Aorta (tissue), 5 donors: ENCODE measurements at places on chromosomes 1 and 21. TPM values are rescaled to one million over a fixed set of nuclear protein-coding genes. Genes with fewer than 3 reads are reported as not detected.

DNA sequence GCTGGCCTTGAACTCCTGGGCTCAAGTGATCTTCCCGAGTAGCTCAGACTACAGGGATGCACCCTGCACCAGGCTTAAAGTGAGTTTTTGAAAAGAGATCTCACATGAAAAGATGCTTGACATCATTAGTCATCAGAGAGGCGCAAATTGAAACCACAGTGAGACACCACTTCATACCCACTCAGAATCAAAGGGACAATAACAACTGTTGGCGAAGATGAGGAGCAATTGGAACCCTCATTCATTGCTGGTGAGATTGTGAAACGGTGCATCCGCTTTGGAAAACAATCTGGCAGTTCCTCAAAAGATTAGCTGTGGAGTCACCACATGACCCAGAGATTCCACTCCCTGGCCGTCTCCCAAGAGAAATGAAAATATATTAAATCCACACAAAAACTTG lies 122.3 kb downstream of the PGBD5 start:
- H3K4me3 ChIP-seq: no peak overlapping the region
- no peaks in the 10 kb centered on the region for H3K4me1 ChIP-seq
- DNase-seq: peak; percentile 22
- H3K36me3 ChIP-seq: no peaks in the 10 kb centered on the region
- no peaks in the 10 kb centered on the region for H3K27me3 ChIP-seq
- no peak overlapping the region for H3K27ac ChIP-seq

- DNase-seq: no peak
- no peak overlapping the region for H3K4me3 ChIP-seq
- no peak overlapping the region for H3K27ac ChIP-seq
- H3K36me3 ChIP-seq: no peaks in the 10 kb centered on the region
Measured at GRCh38 chr1:99777752-99778151, 11.3 kb upstream of the FRRS1 start.

- DNase-seq: no peak
- H3K27ac ChIP-seq: no peak overlapping the region
- H3K36me3 ChIP-seq: no peaks in the 10 kb centered on the region
- no peaks in the 10 kb centered on the region for H3K4me1 ChIP-seq
Measured at GRCh38 chr1:82299056-82299455, 498.3 kb downstream of the ADGRL2 start.

- no peaks in the 10 kb centered on the region for H3K4me1 ChIP-seq
Measured at GRCh38 chr21:45350206-45350854, 54.6 kb upstream of the COL18A1 start.

- no peak overlapping the region for H3K27ac ChIP-seq
- no peaks in the 10 kb centered on the region for H3K36me3 ChIP-seq
- no peak overlapping the region for H3K4me3 ChIP-seq
- no peaks in the 10 kb centered on the region for H3K4me1 ChIP-seq
Measured at GRCh38 chr21:39029900-39030884, 153.1 kb downstream of the PSMG1 start.

DNA sequence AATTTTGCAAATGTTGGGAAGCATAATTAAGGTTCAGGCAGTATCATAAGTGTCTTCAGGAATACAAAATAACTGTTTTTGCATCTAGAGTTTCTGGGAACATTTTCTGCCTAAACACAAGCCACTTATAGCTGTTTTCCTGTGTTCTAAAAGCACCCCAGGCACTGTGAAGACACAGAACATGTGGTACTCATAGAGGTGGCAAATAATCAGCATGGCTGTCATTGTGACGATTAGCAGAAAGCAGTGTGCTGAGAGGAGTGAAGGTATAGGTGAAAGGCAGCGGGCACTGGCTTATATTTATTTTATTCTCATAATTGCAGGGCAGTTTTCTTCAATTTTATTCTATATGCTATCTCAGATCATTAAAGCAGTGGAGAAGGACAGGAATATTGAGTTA lies 119.6 kb downstream of the LRRC53 start:
- no peaks in the 10 kb centered on the region for H3K27me3 ChIP-seq
- H3K27ac ChIP-seq: no peak overlapping the region
- no peak overlapping the region for H3K4me3 ChIP-seq
- H3K4me1 ChIP-seq: no peaks in the 10 kb centered on the region

DNA sequence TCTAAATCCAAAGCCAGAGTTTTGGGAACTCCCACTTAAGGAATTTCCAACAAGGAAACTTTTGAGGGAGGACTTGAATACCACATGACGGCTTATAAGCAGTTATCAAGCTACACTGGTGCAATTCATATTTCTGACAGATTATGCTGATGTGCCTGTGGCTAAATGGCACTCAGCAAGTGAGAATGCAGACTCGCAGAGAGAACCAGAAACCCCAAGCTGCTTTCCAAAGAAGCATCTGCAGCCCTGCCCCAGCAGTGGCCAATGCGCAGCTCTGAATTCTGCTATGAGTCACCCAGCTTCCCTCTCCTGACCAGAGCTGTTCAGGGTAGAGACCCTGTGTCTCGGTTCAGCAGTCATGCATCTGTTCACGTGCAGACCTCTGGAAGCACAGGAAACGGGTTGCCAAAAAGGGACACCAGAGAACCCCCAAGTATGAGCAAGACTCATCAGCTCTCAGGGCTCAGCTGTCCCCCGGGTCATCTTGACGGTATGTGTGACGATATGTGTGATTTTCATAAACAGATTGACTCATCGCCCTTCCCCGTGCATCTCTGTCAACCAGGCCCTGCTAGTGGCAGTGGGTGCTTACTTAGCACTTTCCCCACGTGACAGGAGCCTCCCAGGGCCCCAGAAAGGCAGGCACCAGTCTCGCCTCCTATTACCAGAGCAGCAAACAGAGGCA lies 76.3 kb downstream of the ITPKB start:
- H3K4me3 ChIP-seq: no peak overlapping the region
- H3K4me1 ChIP-seq: peaks cover 5% of the 10 kb centered on the region
- H3K27ac ChIP-seq: peak overlapping the region; percentile 97
- H3K36me3 ChIP-seq: no peaks in the 10 kb centered on the region
- peak; percentile 90 for DNase-seq

DNA sequence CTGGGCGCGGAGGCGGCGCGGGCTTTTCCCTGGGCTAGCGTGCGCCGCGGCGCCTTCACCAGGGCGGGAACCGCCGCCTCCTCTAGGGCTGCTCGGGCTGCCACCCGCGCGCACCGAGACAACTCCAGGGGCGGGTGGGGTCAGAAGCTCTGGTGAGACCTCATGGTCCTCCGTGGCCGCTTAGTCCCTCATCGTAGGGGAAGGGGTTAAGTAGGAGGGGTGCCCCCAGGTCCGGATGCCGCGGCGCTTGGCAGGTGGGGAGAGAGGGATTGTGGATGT lies 559 bp downstream of the SERTAD4 start:
- peak overlapping the region; percentile 36 for H3K27ac ChIP-seq
- H3K36me3 ChIP-seq: no peaks in the 10 kb centered on the region
- H3K4me3 ChIP-seq: peak overlapping the region; percentile 97
- DNase-seq: no peak

DNA sequence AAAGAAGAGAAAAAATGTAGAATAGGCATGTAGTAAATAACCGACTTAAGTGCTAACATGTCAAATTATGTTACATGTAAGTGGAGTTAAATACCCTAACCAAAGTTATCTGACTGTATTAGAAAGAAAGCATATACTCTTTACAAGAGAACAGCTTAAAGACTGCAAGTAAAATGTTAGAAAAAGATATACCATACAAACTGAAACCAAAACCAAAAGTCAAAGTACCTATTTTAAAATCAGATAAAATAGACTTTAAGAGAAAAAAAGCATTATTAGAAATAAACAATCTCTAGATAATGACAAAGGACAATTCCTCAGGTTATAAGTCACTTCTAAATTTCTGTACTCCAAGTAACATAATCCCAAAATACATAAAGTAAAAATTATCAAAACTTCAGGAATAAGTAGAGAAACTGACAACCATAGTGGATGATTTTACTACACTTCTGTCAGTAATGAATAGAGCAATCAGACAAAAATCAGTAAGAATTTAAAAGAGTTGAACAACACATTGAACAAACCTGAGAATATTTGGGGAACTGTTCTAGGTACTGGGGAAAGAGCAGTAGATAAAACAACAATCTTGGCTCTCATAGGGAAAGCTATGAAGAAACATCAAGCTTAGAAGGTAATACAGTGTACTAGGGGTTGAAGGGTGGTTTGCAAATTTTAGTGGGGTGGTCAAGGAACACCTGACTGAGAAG lies 127.3 kb downstream of the TBX19 start:
- no peak overlapping the region for H3K27ac ChIP-seq
- no peak for DNase-seq
- H3K27me3 ChIP-seq: no peaks in the 10 kb centered on the region
- H3K36me3 ChIP-seq: no peaks in the 10 kb centered on the region
- H3K4me3 ChIP-seq: no peak overlapping the region
- no peaks in the 10 kb centered on the region for H3K4me1 ChIP-seq

DNA sequence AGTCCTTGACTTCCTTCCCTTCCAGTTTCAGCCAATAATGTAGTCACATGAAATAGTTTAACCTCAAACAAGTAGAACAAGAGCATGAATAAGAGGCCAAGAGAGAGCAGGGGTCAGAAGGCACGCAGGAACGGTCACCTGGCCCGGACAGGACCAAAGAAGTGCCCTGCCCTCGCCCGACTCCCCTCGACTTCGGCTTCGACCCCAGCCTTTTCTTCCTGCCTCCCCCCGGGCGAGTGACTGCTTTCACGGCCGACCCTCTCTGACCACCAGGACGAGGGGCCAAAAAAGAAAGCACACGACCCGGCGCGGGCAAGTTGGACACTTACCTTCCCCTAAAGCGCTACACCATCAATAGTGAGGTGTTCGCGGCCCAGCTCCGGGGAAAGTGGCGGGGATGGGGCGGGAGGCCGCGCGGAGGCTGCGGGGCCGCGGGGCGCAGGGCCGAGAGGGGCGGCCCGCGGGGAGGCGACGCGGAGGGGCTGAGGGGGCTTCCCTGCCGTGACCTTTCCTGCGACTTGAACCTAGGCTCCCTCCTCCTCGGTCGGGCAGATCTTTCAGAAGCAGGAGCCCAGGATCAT lies 519 bp downstream of the RERE start:
- no peak overlapping the region for H3K27ac ChIP-seq
- H3K36me3 ChIP-seq: no peaks in the 10 kb centered on the region
- no peaks in the 10 kb centered on the region for H3K27me3 ChIP-seq
- H3K4me3 ChIP-seq: peak overlapping the region; percentile 51
- no peaks in the 10 kb centered on the region for H3K4me1 ChIP-seq

GRCh38 chr1:44619261-44619900 lies 54.9 kb downstream of the TMEM53 start:
- H3K27ac ChIP-seq: no peak overlapping the region
- no peaks in the 10 kb centered on the region for H3K27me3 ChIP-seq
- no peaks in the 10 kb centered on the region for H3K4me1 ChIP-seq
- H3K4me3 ChIP-seq: no peak overlapping the region
- no peaks in the 10 kb centered on the region for H3K36me3 ChIP-seq

GRCh38 chr1:30135698-30136097 lies 587.7 kb downstream of the MATN1 start:
- no peaks in the 10 kb centered on the region for H3K27me3 ChIP-seq
- no peaks in the 10 kb centered on the region for H3K36me3 ChIP-seq
- no peak overlapping the region for H3K27ac ChIP-seq

DNA sequence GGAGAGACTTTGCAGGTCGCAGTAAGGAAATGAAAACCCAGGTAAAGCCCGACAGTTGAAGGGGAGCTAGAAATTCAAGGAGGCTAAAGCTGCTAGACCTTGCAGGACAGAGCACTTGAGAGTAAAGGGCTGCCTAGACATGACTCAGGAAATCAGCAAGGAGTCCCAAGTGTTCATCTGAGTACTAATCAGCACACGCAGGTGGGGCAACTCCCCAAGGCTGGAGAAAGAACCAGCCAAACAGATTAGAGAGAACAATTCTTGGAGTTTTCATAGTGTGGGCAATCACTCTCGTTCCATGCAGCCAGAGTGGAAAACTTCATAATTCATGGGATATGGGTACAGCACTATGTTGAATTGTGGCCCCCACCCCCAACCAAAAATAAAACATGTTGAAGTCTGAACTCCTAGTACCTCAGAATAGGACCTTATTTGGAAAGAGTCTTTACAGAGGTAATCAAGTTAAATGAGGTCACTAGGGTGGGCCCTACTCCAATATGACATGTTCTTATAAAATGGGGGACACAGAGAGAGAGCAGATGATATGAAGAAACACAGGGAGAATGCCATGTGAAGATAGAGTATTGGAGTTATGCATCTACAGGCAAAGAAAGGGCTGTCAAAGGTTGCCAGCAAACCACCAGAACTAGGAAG lies 28.0 kb downstream of the SYDE2 start:
- H3K4me3 ChIP-seq: no peak overlapping the region
- no peak overlapping the region for H3K27ac ChIP-seq
- H3K4me1 ChIP-seq: no peaks in the 10 kb centered on the region
- no peak for DNase-seq

GRCh38 chr1:41319106-41319755 lies 42.0 kb upstream of the FOXO6 start:
- no peaks in the 10 kb centered on the region for H3K36me3 ChIP-seq
- no peaks in the 10 kb centered on the region for H3K4me1 ChIP-seq
- no peaks in the 10 kb centered on the region for H3K27me3 ChIP-seq
- H3K27ac ChIP-seq: no peak overlapping the region
- H3K4me3 ChIP-seq: no peak overlapping the region
- DNase-seq: no peak

- H3K4me1 ChIP-seq: no peaks in the 10 kb centered on the region
- no peaks in the 10 kb centered on the region for H3K27me3 ChIP-seq
- H3K4me3 ChIP-seq: no peak overlapping the region
- DNase-seq: no peak
Measured at GRCh38 chr1:202018468-202019234, 8.3 kb downstream of the ELF3 start.

DNA sequence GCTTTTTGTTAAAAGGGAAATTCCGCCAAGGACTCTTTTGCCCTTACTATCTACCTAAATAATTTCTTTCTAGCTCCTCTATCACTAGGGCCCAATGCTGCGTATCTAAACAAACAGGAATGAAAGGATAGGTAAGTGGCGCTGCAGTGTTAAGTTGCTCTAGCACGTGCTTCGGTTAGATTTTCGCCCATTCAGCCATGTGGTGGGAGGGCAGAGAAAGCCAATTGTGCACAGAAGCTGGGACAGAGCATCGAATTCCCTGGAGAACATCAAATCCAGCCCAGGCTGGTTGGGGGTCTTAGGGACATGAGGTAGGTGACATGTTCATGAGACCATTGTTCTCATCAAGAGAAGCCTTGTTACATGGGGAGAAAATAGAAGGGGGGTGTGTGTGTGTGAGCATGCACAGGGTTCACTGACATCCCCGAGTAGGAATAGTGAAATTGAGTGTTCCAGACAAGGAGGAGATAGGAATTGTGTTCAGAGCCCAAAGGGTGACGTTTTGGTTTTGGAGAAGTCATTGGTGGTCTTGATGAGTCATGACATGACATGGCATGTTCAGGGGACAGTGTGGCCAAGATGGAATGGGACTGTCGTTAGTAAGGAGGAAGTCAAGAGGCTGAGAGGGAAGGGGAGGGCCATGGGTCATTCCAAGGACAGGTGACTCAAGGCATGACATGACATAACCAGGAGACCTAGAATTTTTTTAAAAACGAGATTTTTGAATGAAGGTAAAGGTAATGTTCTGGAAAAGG lies 107.1 kb downstream of the TLR5 start:
- no peak overlapping the region for H3K27ac ChIP-seq
- no peaks in the 10 kb centered on the region for H3K4me1 ChIP-seq
- no peak for DNase-seq
- H3K4me3 ChIP-seq: no peak overlapping the region

The OR2T29 gene
- not detected for total RNA-seq

The HFM1 gene
- 3.0 TPM for total RNA-seq

The SUCO gene
- total RNA-seq: 36.1 TPM
